ENCODE measurements at places on chromosomes 6 and 20. TPM values are rescaled to one million over a fixed set of nuclear protein-coding genes. Genes with fewer than 3 reads are reported as not detected.

Gene SYNGAP1
- total RNA-seq, result 0.90 TPM

Gene FAM83C
- total RNA-seq, result 0.26 TPM

Gene MMP24
- not detected for total RNA-seq

Gene TOX2
- total RNA-seq, result not detected

Gene C20orf202
- total RNA-seq, result not detected

Gene C20orf141
- not detected for total RNA-seq

Gene PRICKLE4
- total RNA-seq, result 0.90 TPM

Gene ZSWIM3
- total RNA-seq, result 3.7 TPM

Gene AK9
- 3.2 TPM for total RNA-seq

Gene KIF13A
- 47.4 TPM for total RNA-seq

Gene HTR1E
- not detected for total RNA-seq

Gene SNRPB2
- 47.7 TPM for total RNA-seq

Gene EDN1
- 2.9 TPM for total RNA-seq

Gene SLC22A16
- total RNA-seq, result not detected

Gene BMP7
- not detected for total RNA-seq

Gene NINL
- 5.0 TPM for total RNA-seq

Gene ARHGAP40
- 1.1 TPM for total RNA-seq

Gene BRD2
- 57.1 TPM for total RNA-seq

Gene EYS
- total RNA-seq, result 0.26 TPM

Gene SCGN
- not detected for total RNA-seq

Gene RBPJL
- not detected for total RNA-seq

Gene ROS1
- 0.26 TPM for total RNA-seq

Gene LGSN
- under 0.01 TPM for total RNA-seq

Gene OXT
- not detected for total RNA-seq

Gene SCUBE3
- total RNA-seq, result not detected

Gene F13A1
- 0.13 TPM for total RNA-seq

Gene PSMB8
- 19.5 TPM for total RNA-seq

Gene HRH3
- total RNA-seq, result not detected

Gene SGK1
- total RNA-seq, result 73.4 TPM

Gene BPIFB6
- total RNA-seq, result not detected

Gene ENPP5
- total RNA-seq, result 0.26 TPM

Gene HLA-DQB1
- not detected for total RNA-seq

Gene ULBP2
- 12.2 TPM for total RNA-seq

Gene ENPP4
- 0.26 TPM for total RNA-seq

Gene HS3ST5
- total RNA-seq, result not detected

Gene CDH26
- 8.4 TPM for total RNA-seq

Gene GTSF1L
- total RNA-seq, result not detected

Gene TNFRSF6B
- 7.1 TPM for total RNA-seq

Gene SEL1L2
- not detected for total RNA-seq

Gene PACRG
- under 0.01 TPM for total RNA-seq

Gene FAM50B
- 10.3 TPM for total RNA-seq

Gene SAPCD1
- total RNA-seq, result 1.3 TPM

Gene DDX43
- total RNA-seq, result 0.26 TPM

Gene PLG
- total RNA-seq, result not detected

Gene TMEM170B
- total RNA-seq, result 0.13 TPM

Gene UBD
- not detected for total RNA-seq

Gene VGLL2
- total RNA-seq, result not detected

Gene SLPI
- total RNA-seq, result 854 TPM

Measured in bronchial epithelial cell (primary cell).